ENCODE measurements at places on chromosomes 1 and 21. TPM values are rescaled to one million over a fixed set of nuclear protein-coding genes. Genes with fewer than 3 reads are reported as not detected.

DNA sequence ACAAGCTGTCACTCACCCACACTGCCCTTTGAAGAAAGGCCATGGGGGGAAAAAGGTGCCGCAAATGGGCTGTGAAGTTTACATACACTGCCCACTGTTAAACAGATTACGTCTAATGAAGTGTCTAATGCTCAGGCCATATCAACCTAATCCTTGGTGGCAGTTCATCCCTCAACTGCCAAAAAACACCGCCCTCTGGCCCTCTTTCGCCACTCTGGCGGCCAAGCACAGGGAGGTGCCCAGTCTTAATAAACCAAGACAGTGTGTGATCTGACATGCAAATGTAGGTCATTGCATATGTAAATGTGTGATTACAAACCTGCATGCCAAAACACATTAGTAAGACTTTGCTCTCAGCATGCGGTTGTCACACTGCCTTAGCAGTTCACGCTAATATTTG lies 89.5 kb downstream of the NEK7 start:
- no peak for DNase-seq

DNA sequence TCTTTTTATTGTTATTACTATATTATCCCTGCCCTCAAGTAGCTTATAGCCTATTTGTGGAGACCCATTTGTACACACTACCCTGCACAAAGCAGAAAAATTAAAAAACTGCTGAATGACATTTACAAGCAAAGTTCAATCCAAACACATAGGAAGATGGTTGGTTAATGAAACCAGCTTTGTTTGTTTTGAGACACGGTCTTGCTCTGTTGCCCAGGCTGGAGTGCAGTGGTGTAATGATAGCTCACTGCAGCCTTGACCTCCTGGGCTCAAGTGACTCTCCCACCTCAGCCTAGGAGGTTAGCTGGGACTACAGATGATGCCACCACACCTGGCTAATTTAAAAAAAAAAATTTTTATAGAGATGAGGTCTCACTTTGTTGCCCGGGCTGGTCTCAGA lies 31.6 kb downstream of the TGFB2 start:
- no peak for DNase-seq

DNA sequence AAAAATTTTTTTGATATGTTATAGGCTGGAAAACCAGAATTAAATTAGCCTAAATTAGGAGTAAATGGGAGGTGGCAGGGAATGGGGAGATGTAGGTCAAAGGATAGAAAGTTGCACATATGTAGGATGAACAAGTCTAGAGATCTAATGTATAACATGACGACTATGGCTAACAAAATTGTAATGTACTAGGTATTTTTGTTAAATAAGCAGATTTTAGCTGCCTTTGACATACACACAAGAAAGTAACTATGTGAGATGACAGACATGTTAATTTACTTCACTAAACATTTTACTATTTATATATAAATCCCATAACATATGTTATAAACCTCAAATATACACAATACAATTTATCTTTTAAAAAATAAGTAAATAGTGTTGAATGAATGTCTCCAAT lies 30.2 kb upstream of the GLIS1 start:
- no peak for DNase-seq

DNA sequence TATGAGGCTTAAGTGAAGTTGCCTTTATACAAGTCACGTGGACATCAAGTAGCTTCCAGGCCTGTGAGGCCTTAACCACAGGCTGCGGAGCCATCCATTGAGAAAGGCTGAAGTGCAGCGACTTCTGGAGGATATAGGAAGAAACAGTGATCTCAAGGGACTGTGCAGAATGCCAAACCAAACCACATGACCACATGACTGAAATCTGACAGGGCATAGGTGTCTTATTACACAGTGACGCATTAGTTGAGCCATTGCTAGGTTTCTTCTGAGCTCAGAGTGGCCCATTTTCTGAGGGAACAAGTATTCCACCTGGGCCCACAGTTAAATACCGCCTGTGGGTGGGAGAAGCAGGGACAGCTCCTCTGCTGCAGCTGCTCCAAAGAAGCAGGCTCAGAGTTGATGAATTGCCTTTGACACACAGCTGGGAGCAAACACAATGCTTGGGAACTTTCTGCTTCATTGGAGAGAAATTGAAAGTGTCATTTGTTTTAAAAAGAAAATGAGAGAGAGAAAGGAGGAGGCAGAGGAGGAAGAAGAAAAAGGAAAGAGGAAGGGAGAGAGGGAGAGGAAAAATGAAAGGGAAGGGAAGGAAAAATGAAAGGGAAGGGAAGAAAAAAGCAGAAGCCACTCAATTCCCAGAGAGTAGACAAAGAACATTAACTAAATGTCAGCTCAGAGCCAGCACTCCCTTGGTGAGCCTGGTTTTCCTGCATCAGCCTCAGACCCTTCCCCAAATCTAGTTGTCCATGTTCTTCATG lies 94.4 kb downstream of the COLGALT2 start:
- DNase-seq: no peak

DNA sequence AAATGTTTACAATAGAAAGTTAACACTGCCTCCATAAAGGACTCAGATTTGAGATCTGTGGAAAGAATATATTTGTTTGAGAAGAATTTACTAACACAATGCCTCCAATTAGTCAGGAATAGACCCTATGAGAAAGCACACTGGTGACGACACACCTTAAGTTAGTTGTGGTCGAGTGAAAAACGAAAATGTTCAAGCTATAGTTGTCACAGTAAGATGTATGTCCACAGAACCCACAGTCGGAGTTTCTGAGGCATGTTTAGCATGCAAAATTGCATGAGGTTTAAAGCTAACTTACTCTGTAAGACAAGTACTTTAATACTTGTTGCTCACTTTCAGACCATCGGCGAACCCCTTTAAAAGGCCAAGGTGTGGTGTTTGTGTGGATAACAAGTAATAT lies 69.9 kb upstream of the SIPA1L2 start:
- DNase-seq: no peak

GRCh38 chr1:153344718-153345025 lies 4.0 kb downstream of the PGLYRP4 start:
- no peak for DNase-seq

DNA sequence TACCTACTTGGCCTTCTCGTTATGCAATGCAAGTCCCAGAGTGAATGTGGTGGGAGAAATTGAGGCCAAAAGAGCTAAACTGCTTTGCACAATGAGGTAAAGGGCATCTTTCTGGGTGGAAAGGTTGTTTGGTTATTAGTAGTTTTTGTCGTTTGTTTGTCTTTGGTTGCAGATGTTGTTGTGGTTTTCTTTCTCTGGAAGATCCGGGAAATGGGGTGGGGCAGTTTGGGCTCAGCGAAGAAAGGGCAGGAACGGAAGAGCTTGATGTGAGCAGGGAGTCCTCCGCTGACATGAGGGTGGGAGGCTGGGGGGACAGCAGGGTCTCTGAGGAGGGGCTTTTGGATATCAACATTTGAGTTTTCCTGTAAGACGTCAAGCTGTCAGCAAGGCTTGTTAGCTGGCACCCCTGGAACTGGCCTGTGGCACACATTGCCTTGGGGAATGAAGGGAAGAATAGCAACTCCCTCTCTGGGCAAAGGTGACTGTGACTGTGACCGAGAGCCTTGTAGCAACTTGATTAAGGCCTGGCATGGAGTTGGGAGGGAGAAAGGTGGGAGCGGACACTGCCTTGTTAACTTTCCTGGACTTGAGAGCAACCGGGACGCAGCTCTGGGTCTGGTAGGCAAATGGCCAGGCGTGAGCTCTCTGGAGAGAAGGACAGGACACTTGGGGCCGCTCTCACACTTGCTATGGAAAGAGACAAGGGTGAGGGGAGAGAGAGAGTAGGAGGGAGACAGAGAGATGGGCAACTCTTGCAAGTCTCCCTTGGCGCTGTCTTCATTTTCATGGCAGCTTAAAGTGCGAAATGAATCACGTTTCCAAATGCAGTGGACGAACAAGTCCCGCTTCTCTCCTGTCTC lies 15.4 kb upstream of the OPRD1 start:
- DNase-seq: peak; percentile 38

- DNase-seq: no peak
These were observed 153.7 kb upstream of the ST6GALNAC5 start for GRCh38 chr1:76713535-76713934.

DNA sequence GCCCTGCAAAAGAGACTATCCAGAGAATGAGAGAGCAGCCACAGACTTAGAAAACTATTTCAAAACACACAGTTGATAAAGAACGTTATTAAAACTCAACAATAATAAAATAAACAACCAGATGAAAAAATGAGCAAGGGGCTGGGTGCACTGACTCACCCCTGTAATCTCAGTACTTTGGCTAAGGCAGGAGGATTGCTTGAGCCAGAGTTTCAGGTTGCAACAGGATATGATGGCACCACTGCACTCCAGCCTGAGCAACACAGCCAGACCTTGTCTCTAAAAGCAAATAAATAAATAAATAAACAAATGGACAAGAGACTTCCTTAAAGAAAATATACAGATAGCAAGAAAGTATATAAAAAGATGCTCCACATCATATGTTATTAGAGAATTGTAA lies 144.6 kb downstream of the LRRIQ3 start:
- no peak for DNase-seq

GRCh38 chr1:151534662-151535278 lies 5.3 kb upstream of the TUFT1 start:
- peak; percentile 84 for DNase-seq

DNA sequence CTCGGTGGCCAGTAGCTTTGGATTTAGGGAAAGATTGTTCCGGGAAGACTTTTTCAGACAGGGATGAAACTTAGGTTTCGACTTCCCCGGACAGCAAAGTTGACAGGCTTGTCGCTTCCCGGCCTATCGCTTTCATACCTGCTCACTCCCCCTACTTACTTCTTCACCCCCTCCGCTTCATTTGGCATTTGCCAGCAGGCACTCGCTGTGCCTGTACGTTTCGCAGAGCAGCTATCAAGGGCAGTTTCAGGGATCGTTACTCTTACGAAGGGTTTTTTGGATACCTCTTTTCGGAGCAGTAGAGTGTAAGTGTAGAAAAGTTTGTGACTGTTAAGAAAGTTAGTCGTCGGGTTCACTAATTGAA lies 393 bp downstream of the BLZF1 start:
- no peak for DNase-seq

DNA sequence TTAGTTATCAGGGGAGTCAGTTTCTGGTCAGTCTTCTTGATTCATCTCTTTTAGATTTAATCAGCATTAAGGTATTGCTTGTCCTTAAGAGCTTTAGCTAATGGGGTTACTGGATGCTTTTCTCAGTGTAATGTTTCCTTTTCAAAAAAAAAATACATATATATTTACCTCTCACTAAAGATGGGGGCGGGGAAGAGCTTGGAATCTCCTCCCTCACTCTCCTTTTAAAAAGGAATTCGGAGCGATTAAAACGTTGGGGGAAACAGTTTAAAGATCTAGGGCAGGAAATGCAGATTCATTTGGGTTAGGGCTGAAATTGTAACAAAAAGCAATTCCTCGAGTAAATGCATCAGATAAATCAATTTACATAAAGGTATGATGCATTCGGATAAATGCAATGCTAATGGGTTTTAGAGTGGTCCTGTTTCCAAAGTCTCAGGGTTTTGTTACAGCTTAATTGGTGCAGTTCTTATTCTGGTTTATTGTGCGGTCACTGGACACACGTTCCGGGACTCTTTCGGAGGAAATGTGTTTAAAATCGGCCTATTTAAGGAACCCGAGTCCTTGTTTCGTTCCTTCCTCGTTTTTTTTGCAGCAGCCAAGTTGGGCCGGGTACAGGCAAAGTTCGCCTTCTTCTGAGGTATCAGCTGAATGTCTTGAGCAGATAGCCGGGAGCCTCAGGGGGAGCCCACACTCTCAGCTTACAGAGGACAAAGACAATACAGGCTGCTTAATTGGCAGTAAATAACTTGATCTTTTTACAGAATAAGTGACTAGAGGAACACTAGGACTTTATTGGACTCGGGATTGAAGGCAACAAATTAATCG lies 1.6 kb downstream of the LMO4 start:
- DNase-seq: peak; percentile 40

GRCh38 chr1:36805979-36806640 lies 228.2 kb downstream of the GRIK3 start:
- DNase-seq: no peak

DNA sequence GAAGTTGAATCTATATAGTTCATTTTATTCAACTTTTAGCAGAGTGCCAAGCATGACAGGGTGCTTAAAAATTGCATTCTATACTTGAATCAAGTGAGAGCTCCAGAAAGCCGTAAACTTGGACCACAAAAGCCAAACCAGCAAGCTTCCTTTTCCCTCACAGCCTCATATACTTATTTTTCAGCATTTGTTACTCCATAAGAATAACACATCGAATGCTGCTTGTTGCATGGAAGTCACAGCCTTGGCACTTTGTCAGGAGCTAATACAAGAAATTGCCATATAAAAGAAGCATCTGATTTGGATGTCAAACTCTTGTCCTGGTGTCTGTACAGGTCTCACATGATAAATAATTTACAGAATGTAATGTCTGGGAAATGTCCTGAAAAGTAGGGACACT lies 87.4 kb downstream of the PLXNA2 start:
- DNase-seq: no peak

GRCh38 chr1:227268943-227269342 lies 49.3 kb downstream of the CDC42BPA start:
- DNase-seq: no peak

DNA sequence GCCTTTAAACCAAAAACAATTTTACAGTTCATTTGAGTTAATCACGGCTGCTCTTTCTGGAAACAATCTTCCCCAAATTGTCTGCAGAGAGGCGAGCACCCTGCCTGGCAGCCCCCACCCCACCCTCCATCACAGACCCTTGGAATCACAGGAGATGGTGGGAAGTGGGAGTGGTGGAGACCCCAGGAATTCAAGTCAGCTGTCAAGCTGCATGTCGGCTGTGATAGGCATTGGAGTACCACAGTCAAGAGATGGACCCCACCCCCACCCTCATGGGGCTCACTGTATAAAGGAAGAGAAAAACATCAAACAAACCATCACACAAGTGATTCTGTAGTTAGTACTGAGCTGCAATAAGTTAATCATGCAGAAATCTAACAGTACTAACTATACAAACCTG lies 360.4 kb downstream of the MATN1 start:
- DNase-seq: no peak

DNA sequence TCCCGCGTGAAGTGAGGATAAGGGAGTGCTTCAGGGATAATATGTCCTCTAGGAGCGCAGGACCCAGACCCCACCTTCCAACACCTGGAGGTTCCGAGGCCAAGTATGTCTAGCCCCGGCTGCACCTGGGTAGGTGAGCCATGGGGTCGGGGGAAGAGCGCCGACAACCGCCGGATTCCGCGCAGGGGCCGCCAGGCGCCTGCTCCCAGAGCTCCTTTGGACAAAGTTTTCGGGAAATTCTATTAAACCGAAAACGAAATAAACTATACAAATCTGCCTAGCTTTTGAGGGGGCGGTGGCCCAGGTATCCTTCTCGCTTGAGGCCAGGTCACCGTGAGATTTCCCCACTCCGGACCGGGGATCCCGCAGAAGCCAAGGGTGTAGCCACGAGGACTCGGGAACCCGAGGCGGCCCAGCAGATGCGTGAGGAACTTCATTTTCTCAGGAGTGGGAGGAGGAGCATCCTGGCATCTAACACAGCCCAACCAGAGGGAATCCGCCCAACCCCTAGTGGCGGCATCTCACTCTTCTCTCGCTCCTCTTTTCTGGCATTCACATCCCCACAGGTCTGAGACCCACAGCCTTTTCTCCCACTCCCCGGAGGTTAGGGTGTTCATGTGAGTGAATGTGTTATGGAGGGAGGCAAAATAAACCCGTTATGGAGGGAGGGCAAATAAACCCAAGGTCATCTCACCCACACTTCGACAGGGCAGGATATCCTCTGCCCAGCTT lies 2.3 kb upstream of the DMRTA2 start:
- no peak for DNase-seq

CASP9 gene
- total RNA-seq: 14.9 TPM

VSIG8 gene
- total RNA-seq: not detected

POFUT2 gene
- 15.7 TPM for total RNA-seq

ZMYM1 gene
- 4.3 TPM for total RNA-seq

SFN gene
- not detected for total RNA-seq

IL20 gene
- total RNA-seq: not detected

ATG4C gene
- 9.1 TPM for total RNA-seq
